ENCODE measurements at places on chromosomes 4 and X. TPM values are rescaled to one million over a fixed set of nuclear protein-coding genes. Genes with fewer than 3 reads are reported as not detected.

MMAA gene
- total RNA-seq, result 2.6 TPM

TLR1 gene
- total RNA-seq, result 0.92 TPM

FGF13 gene
- total RNA-seq, result 2.2 TPM

PDGFC gene
- total RNA-seq, result 31.6 TPM

ENPP6 gene
- total RNA-seq, result 0.09 TPM

GPRASP1 gene
- total RNA-seq, result 4.0 TPM

CXCR3 gene
- total RNA-seq, result not detected

PABPC1L2A gene
- total RNA-seq, result not detected

NRK gene
- 2.1 TPM for total RNA-seq

CT45A2 gene
- total RNA-seq, result not detected

GAGE12D gene
- total RNA-seq, result not detected

EPGN gene
- 4.8 TPM for total RNA-seq

PDGFRA gene
- 502 TPM for total RNA-seq

LUZP4 gene
- not detected for total RNA-seq

STS gene
- 2.4 TPM for total RNA-seq

FAM47E gene
- 1.4 TPM for total RNA-seq

DGAT2L6 gene
- total RNA-seq, result not detected

DRD5 gene
- total RNA-seq, result not detected

MID1 gene
- total RNA-seq, result 9.1 TPM

DDX53 gene
- total RNA-seq, result not detected

JAKMIP1 gene
- not detected for total RNA-seq

SNCA gene
- 43.2 TPM for total RNA-seq

PFKFB1 gene
- total RNA-seq, result under 0.01 TPM

CA5B gene
- total RNA-seq, result 9.5 TPM

GPAT3 gene
- total RNA-seq, result 7.7 TPM

DDIT4L gene
- total RNA-seq, result 5.9 TPM

HTRA3 gene
- total RNA-seq, result 10.4 TPM

MAGEB1 gene
- total RNA-seq, result not detected

CENPVL3 gene
- total RNA-seq, result not detected

KLHL34 gene
- total RNA-seq, result not detected

MAB21L2 gene
- under 0.01 TPM for total RNA-seq

NR0B1 gene
- not detected for total RNA-seq

IL2 gene
- not detected for total RNA-seq

XAGE1A gene
- not detected for total RNA-seq

FRMD7 gene
- 0.09 TPM for total RNA-seq

HNRNPDL gene
- total RNA-seq, result 99.0 TPM

EDA2R gene
- total RNA-seq, result 13.6 TPM

POU3F4 gene
- not detected for total RNA-seq

CCKAR gene
- total RNA-seq, result 0.57 TPM
